Femur (tissue), 1 donor: ENCODE measurements at places on chromosomes 16 and 17.

- DNase-seq: no peak
Observed at GRCh38 chr17:45320349-45320930, 3.6 kb upstream of the MAP3K14 start.

- no peak for DNase-seq
Observed at GRCh38 chr17:78343543-78344201, 16.2 kb downstream of the SOCS3 start.

- no peak for DNase-seq
Observed at GRCh38 chr16:57997176-57997527, 3.3 kb downstream of the ZNF319 start.

DNA sequence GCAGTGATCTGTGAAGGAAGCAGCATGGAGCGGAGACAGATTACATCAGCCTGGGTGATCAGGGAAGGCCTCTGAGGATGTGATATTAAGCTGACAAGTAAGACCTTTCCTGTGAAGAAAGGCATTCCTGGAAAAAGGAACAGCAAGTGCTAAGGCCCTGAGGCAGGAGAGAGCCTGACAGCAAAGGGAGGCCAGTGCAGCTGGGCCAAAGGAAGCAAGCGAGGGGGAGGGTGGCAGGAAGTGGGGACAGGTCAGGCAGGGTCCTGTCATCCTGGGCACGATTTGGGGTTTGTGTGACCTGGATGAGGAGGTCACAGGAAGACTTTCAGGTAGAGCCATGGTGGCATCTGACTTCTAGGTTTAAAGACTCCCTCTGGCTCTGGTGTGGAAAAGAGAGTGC lies 12.3 kb downstream of the CPNE2 start:
- no peak for DNase-seq

DNA sequence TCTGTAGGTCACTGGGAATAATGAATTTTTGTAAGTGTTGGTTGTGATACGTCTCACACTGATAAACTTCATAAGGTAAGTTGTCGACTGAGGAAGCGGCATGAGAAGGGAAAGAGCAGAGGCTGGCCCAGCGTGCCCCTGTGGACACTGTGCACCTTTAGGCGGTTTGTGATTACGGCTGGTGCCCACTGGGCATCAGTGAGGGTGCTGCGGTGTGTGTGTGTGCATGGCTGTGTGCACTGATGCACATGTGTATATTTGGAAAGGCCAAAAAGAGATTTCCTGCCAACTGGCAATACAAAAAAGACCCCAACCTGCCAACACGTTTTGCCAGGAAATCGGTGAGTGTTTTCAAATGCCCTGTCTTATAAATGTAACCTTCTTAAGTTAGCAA lies 11.9 kb downstream of the IRF8 start:
- no peak for DNase-seq

DNA sequence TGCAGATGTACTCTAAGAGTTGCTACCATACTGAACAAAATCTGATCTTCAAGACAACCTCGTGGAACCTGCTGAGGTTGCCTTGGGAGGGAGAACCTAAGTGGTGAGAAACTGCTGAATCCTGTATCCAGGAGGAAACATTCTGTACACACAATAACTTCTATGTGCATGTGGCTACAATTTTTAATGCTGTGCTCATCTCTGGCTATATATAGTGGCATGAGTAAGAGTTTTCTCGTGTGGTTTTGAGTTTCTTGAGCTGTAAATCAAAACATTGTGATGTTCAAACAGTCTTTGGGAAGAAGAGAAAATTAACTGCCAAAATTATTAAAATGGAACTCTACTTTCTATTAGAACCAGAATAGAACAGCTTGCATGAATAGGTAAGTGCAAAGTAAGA lies 206.8 kb downstream of the CA10 start:
- no peak for DNase-seq
